ENCODE measurements at places on chromosomes 3 and 15. TPM values are rescaled to one million over a fixed set of nuclear protein-coding genes. Genes with fewer than 3 reads are reported as not detected.

DNA sequence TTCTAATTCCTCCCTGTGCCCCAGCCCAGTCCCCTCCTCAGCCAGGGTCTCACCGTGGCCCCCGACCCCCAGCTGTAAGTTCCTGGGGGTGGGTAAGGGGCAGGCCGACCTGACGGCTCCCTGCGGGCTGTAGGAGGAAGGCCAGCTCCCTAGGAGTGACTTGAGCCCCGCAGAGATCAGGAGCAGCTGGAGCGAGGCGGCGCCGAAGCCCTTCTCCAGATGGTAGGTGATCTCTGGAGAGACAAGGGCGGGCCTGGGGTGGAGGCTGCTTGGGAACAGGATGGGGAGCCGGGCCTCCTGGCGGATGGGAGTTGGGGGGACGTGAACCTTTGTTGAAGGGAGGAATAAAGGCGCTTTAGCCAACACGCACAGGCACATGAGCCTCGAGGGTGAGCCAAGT is 4.2 kb downstream of the SLC28A1 start:
- H3K36me3 ChIP-seq: no peaks in the 10 kb centered on the region
- no peak overlapping the region for H3K27ac ChIP-seq
- H3K4me1 ChIP-seq: no peaks in the 10 kb centered on the region
- H3K4me3 ChIP-seq: no peak overlapping the region
- peaks cover 14% of the 10 kb centered on the region for H3K27me3 ChIP-seq

DNA sequence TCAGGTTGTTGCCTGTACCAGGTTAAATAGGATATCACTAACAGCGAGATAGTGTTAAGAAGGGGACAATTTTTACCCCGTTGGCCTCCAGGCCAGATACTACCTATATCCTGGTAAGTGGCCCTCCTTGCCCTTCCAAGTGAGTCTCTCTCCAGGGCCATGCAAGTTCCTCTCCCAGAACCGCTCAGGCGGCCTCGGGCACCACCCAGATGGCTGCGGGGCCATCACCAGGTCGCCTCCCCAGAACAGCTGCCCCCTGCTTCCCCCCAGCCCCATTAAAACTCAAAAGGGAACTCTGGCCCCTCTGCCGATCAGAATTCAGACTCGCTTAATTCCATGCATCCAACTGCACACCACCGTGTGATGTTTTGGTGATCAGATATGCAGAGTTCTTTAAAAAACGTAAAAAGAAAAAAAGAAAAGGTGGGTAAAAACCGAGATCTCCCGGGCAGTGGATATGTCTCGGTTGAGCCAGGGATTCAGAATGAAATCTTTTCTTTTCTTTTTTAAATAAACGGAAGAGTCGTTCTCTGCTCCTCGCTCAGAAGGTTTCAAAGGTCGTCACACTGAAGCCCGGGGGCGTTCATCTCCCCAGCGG is 1.9 kb upstream of the TRIM71 start:
- H3K4me3 ChIP-seq: no peak overlapping the region
- no peak for DNase-seq
- peaks cover 11% of the 10 kb centered on the region for H3K27me3 ChIP-seq
- H3K36me3 ChIP-seq: no peaks in the 10 kb centered on the region
- no peaks in the 10 kb centered on the region for H3K4me1 ChIP-seq

GRCh38 chr3:87867001-87867400 is 191.8 kb downstream of the CGGBP1 start:
- no peaks in the 10 kb centered on the region for H3K36me3 ChIP-seq
- H3K4me3 ChIP-seq: no peak overlapping the region
- no peak overlapping the region for H3K27ac ChIP-seq

DNA sequence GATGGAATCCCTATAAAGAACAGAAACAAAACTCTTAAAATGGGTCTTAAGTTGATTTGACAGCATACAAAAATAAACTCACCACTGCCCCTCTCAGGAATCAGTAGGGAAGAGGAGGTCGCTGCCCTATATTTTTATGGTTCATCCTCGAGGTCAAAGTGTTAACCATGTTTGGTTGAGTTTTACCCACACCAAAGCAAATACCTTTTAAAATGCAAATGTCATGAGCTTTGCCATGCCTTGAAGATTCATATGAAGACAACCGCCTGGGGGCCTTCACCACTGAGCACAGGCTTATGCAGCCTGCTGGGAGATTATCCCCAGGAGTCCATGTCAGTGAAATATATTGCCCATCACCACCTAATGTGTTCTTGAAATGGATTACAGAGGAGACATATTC is 66.1 kb downstream of the GLB1 start:
- peak overlapping the region; percentile 25 for H3K27ac ChIP-seq
- H3K4me3 ChIP-seq: no peak overlapping the region
- H3K4me1 ChIP-seq: peaks cover 11% of the 10 kb centered on the region
- H3K27me3 ChIP-seq: no peaks in the 10 kb centered on the region
- no peak for DNase-seq

GRCh38 chr3:171135549-171135948 is 109.0 kb upstream of the SLC2A2 start:
- H3K36me3 ChIP-seq: peaks cover 6% of the 10 kb centered on the region
- no peaks in the 10 kb centered on the region for H3K27me3 ChIP-seq
- H3K4me1 ChIP-seq: peaks cover 4% of the 10 kb centered on the region
- H3K27ac ChIP-seq: no peak overlapping the region
- DNase-seq: no peak

GRCh38 chr3:27290760-27291159 is 78.4 kb downstream of the NEK10 start:
- no peak overlapping the region for H3K4me3 ChIP-seq
- no peak for DNase-seq
- no peaks in the 10 kb centered on the region for H3K27me3 ChIP-seq
- no peaks in the 10 kb centered on the region for H3K4me1 ChIP-seq

- H3K36me3 ChIP-seq: peaks cover 32% of the 10 kb centered on the region
- no peaks in the 10 kb centered on the region for H3K4me1 ChIP-seq
- DNase-seq: no peak
- no peak overlapping the region for H3K27ac ChIP-seq
Measured at GRCh38 chr15:41730543-41730942, 43.7 kb upstream of the MAPKBP1 start.

GRCh38 chr3:94011233-94011711 is 17.1 kb downstream of the STX19 start:
- no peak for DNase-seq
- no peaks in the 10 kb centered on the region for H3K27me3 ChIP-seq
- no peaks in the 10 kb centered on the region for H3K36me3 ChIP-seq
- H3K4me1 ChIP-seq: no peaks in the 10 kb centered on the region
- H3K4me3 ChIP-seq: no peak overlapping the region
- H3K27ac ChIP-seq: no peak overlapping the region

DNA sequence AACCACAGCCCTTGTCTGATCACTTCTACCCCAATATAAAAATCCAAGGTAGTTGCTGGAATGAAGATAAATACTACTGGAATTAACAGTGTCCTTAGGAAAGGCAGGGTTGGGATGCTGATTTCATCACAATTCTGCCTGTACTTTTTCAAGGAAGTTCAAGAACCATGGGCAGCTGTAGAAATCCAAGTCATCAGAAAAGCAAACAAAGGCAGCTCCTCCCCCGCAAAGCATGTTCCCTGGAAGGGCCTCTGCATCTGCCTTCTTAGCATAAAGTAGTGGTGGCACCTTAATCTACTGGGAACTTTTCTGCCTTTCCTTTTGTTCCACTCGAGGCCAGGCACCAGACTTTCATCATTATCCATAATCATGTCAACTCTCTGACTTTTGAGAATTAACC is 54.4 kb downstream of the ERC2 start:
- H3K36me3 ChIP-seq: no peaks in the 10 kb centered on the region
- no peak overlapping the region for H3K27ac ChIP-seq
- H3K4me1 ChIP-seq: no peaks in the 10 kb centered on the region
- DNase-seq: peak; percentile 28
- H3K27me3 ChIP-seq: no peaks in the 10 kb centered on the region

DNA sequence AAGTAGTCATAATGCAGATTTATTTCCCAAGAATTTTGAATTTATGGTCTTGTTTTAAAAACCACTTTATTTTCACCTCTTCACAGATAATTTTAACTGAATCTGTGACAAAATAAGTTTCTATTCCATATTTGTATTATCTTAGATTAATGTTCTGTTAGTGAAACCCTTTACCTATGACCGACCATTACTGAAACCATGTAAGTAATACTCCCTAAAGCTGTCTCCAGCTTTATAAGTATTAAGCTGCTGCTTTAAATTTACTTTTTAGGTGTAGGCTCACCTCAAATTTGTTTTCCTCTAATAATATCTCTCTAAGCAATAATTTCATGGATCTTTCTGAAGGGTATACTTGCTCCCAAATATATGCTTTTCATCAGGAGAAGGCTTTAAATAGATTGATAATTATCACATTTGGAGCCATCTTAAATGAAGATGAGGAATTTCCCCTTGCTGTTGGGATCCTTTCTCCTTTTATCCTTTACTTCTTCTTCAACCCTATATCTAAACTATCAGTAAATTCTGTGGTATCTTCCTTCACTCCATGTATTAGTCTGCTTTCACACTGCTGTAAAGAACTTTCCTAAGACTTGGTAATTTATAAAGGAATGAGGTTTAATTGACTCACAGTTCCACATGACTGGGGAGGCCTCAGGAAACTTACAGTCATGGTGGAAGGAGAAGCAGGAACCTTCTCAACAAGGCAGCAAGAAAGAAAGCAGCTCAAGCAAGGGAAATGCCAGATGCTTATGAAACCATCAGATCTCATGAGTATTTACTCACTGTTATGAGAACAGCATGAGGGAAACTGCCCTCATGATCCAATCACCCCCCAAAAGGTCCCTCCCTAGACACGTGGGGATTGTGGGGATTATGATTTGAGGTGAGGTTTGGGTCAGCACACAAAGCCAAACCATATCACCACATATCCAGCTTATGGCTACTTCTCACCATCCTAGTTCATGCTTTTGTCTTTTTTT is 92.3 kb upstream of the P2RY1 start:
- no peaks in the 10 kb centered on the region for H3K27me3 ChIP-seq
- DNase-seq: no peak
- H3K27ac ChIP-seq: no peak overlapping the region
- H3K36me3 ChIP-seq: no peaks in the 10 kb centered on the region
- no peak overlapping the region for H3K4me3 ChIP-seq
- no peaks in the 10 kb centered on the region for H3K4me1 ChIP-seq

DNA sequence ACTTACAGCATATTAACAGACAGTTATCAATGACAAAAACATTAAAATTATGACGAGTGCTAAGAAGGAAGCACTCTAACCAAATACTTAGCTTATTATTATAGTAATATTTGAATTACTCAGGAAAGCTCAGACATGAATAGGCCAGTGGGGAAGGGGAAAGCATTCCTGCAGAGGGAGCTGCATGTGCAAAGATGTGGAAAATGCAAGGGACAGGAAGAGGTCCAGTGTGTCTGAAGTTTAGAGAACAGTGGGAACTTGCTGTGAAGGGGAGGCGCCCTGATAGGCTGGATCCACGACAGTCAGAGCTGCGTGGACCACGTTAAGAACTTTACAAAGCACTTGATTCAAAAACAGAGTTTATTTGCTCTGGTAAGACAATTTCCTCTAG is 1.2 kb upstream of the SPICE1 start:
- peaks cover 9% of the 10 kb centered on the region for H3K27me3 ChIP-seq
- H3K36me3 ChIP-seq: no peaks in the 10 kb centered on the region
- H3K4me3 ChIP-seq: no peak overlapping the region
- H3K4me1 ChIP-seq: peaks cover 5% of the 10 kb centered on the region
- no peak for DNase-seq

GRCh38 chr3:183924956-183925355 is 40.3 kb upstream of the PARL start:
- peaks cover 39% of the 10 kb centered on the region for H3K36me3 ChIP-seq
- H3K4me1 ChIP-seq: peaks cover 12% of the 10 kb centered on the region
- H3K27me3 ChIP-seq: no peaks in the 10 kb centered on the region
- H3K4me3 ChIP-seq: peak overlapping the region; percentile 38

DNA sequence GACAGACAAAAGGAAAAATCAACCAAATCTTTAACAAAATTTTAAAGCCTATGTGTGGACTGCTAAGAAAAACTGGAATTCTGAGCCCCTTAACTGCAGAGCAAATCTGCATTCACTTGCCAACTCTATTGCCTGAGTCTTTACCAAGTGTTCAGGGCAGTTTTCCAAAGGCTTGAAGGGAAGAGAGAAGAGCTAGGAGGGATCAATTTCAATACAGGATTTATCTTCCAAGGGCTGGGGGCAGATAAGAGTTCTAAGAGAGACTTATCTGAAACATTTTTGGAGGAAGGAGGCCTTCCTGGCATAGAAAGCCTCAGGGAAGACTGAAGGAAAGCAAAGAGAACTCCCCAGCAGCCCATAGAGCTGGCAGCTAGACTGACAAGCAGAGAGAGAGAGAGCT is 31.4 kb upstream of the LSAMP start:
- H3K36me3 ChIP-seq: no peaks in the 10 kb centered on the region
- no peak overlapping the region for H3K4me3 ChIP-seq
- H3K27me3 ChIP-seq: no peaks in the 10 kb centered on the region
- no peaks in the 10 kb centered on the region for H3K4me1 ChIP-seq
- DNase-seq: no peak

DNA sequence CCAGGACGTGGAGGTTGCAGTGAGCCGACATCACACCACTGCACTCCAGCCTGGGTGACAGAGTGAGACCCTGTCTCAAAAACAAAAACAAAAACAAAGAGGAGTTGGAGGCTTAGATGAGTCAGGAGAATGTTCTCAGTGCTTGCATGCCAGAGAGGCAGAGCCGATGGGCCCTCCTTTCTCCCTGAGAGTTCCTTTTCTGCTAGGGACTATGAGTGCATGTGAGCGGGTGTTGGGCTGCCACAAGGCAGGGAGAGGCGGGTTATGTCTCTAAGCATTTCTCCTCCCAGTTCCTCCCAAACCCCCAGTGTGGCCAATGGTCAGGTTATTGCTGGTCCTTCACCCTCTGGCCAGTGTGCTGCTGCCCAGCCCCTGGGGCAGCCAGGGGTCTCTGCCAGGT is 45.1 kb downstream of the RTP1 start:
- peaks cover 8% of the 10 kb centered on the region for H3K4me1 ChIP-seq
- no peak overlapping the region for H3K27ac ChIP-seq
- H3K36me3 ChIP-seq: no peaks in the 10 kb centered on the region
- no peak for DNase-seq
- no peaks in the 10 kb centered on the region for H3K27me3 ChIP-seq

DNA sequence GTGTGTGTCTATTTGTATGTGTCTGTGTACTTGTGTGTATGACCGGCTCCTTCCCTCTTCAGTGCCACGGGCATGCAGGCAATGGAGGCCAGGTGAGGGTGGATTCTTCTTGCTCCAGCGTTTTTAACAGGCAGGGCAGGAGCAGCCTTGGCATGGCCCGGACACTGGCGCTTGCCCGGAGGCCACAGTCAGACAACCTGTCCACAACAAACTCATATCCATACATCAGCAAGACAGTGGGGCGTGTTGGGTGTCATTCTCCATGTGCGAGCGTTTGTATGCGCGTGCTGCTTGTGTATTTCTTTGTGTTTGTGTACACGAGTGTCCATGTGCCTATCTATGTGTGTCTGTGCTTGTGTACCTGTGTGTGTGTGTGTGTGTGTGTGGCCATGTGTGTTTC is 29.8 kb downstream of the PTH1R start:
- no peak overlapping the region for H3K4me3 ChIP-seq
- no peak overlapping the region for H3K27ac ChIP-seq
- peaks cover 5% of the 10 kb centered on the region for H3K4me1 ChIP-seq
- no peaks in the 10 kb centered on the region for H3K27me3 ChIP-seq

Gene CCDC80
- total RNA-seq: 10.4 TPM

Gene SSUH2
- total RNA-seq: 0.32 TPM

Gene PIERCE2
- total RNA-seq: 3.5 TPM

Gene CAMP
- 2.4 TPM for total RNA-seq

Gene ITGA11
- not detected for total RNA-seq

Gene ATP8B4
- not detected for total RNA-seq

Gene CCR8
- total RNA-seq: not detected

Gene B4GALT4
- 18.3 TPM for total RNA-seq

Gene GOLGA6B
- not detected for total RNA-seq
